HFFc6 (cell line): ENCODE measurements at places on chromosomes 5 and 9. TPM values are rescaled to one million over a fixed set of nuclear protein-coding genes. Genes with fewer than 3 reads are reported as not detected.
A peak's percentile ranks its signal among the peaks of the same experiment; 100 is the strongest.

Gene C9orf152
- not detected in 3 replicates for total RNA-seq

- peak; percentile 15 for DNase-seq
These were observed 200.4 kb downstream of the ARRDC3 start for GRCh38 chr5:91182763-91183162.

- no peak for DNase-seq
These were observed 17.0 kb downstream of the FOCAD start for GRCh38 chr9:20701060-20701459.

Gene IL4
- not detected in 3 replicates for total RNA-seq

GRCh38 chr9:38194870-38195269 lies 125.8 kb upstream of the SHB start:
- no peak for DNase-seq
